ENCODE measurements at places on chromosomes 6 and 20.

DNA sequence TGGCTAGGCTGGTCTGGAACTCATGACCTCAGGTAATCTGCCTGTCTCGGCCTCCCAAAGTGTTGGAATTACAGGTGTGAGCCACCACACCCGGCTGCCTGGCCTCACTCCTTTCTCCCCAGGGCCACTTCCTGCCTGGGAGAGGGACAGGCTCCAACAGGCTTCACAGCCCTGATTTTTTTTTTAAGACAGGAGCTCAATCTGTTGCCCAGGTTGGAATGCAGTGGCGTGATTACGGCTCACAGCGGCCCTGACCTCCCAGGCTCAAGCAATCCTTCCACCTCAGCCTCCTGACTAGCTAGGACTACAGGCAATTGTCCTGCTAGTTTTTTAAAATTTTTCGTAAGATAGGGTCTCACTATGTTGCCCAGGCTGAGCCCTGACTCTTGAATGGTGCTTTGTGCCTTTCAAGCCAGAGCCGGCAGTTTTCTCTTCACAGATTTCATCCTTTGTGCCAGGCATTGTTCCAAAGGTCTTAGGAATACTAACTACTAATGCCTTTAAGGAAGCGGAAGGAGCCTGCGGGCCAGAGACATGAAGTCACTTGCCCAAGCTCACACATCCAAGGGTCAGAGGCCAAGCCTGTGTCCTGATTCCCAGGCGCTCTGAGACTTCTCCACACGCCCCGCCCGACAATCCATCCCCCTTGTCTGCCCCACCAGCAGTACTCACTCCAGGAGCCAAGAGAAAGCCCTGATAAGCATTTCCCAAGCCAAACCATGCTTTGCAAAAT lies 19.2 kb downstream of the CAPN11 start:
- no peak for DNase-seq

DNA sequence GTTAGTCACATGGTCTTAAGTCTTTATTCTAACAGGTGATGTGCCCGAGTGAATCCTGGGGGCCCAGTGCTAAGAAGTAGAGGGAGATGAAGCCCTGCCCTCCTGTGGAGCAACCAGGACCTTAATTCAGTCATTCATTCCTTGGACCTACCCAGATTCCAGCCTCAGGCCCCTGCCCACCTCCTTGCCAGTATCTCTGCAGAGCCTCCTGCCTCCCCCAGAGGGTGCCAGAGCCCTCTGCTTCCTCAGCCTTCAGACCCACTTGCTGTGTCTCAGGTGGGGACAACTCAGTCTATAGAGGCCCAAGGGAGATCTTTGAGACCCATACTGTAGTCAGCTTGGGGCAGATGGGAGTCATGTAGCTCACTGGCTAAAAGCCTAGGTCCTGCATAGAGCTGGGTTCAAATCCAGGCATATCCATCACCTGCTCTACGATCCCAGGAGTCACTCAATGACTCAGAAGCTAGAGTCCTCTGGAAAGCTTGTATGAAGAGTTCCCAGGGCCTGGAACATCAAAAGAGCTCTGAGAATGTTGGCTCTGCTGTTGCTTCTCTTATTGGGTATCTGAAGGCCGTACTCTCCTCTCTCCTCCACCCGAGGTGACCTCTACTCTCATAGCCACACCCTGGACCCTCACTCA lies 3.9 kb upstream of the SIGLEC1 start:
- DNase-seq, result no peak

- DNase-seq, result no peak
These were observed 51.9 kb downstream of the TMEM242 start for GRCh38 chr6:157271441-157271840.

DNA sequence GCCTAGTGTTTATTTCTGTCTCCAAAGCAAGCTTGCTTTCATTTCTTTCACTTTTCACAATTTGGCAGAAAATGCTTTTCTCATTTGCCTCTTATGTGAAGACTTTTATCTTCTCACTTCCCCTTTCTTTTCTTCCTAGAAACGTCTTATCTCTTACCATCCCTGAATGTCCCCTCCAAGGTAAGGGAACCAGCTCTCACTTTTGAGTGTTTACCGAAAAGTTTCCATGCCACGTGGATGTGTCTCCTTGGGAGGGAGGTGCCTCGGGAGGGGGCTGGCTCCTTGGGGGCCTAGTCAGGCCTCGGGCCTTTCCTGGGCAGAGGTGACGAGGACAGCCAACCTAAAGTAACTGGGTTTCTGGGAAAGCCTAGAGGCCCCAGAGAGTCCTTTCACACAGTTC lies 127.4 kb downstream of the CD24 start:
- no peak for DNase-seq

GRCh38 chr6:28606424-28607391 lies 81.0 kb downstream of the GPX5 start:
- peak; percentile 71 for DNase-seq

DNA sequence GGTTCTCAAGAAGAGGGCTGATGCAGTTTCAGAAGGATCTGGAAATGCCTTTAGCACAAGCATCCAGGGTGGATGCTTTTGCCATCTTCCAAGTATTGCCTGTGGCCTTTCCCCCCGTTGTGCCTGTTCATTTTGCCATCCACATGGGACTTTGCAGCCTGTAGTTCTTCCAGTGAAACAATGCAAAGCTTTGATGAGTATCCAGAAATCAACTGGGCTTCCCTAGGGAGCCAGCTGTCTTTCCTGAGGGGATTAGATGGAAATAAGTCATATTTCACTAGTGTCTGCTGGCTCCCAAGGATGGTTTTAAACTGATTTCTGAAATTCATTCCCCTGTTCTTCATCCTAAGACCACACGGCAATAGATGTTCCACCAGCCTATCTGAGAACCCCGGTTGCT lies 63.3 kb downstream of the CAP2 start:
- no peak for DNase-seq

- no peak for DNase-seq
These were observed 24.9 kb downstream of the LYRM4 start for GRCh38 chr6:5235830-5236229.

DNA sequence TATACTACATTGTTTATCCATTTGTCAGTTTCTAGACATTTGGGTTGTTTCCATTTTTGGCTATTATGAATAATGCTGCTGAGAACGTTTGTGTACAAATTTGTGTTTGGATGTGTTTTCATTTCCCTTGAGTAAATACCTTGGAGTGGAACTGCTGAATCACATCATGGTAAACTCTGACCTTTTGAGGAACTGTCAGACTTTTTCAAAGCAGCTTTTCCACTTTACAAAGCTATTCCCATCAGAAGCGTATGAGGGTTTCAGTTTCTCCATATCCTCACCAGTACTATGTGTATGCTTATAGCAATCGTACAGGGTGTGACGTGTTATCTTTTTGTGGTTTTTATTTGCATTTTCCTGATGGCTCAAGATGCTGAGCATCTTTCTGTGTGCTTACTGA lies 103.7 kb downstream of the MYO6 start:
- DNase-seq, result no peak

DNA sequence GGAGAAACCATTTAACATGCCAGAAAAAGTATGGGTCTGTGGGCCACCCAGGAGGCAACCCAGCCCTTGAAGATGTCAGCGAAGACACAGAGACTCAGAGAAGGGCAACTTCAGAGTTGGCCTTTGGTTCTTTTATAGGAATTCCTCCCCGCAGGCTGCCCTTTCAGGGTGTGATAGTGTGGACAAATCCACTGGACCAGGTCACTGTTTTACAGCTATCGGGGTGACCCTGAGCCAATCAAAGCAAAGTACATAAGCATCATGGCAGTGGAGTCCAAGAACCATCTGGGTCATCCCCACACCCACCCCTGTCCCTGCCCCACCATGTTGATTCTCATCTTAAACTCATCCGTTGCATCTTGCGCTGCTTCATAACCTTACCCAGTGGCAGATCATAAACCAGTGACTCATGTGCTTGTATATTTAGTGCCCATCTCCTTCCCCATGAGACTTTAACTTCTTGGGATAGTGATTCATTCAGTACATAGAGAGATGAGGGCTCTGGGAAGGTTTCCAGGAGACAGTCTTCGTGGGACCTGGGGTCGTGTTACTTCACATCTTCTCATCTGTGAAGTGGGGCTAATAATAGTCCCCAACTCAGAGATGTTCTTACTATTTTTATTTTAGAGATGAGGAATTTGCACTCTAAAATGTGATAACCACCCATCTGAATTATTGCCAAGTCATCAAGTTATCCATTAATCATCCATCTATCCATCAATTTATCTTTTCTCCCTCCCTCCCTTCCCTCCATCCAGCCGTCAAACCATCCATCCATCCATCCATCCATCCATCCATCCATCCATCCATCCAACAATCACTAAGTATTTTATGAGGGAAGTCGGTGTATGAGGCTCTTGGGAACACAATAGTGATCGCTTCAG lies 51.0 kb downstream of the EDN3 start:
- DNase-seq, result no peak

DNA sequence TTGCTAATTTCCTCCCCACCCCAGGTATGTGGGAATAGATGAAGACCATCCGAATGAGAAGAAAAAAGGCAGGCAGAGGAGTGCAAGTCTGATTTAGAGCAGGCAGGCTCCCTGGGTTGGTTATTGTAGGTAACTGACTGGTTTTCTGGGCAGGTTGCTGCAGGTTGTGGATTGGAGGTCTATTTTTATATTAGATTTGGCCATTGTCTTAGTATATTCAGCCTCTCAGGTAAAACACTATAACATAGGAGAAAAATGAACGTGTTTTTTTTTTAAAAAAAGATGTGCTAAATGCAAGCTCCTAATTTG lies 492 bp upstream of the TBC1D7 start:
- no peak for DNase-seq

- no peak for DNase-seq
These were observed 5.9 kb downstream of the NHSL1 start for GRCh38 chr6:138493413-138493812.

DNA sequence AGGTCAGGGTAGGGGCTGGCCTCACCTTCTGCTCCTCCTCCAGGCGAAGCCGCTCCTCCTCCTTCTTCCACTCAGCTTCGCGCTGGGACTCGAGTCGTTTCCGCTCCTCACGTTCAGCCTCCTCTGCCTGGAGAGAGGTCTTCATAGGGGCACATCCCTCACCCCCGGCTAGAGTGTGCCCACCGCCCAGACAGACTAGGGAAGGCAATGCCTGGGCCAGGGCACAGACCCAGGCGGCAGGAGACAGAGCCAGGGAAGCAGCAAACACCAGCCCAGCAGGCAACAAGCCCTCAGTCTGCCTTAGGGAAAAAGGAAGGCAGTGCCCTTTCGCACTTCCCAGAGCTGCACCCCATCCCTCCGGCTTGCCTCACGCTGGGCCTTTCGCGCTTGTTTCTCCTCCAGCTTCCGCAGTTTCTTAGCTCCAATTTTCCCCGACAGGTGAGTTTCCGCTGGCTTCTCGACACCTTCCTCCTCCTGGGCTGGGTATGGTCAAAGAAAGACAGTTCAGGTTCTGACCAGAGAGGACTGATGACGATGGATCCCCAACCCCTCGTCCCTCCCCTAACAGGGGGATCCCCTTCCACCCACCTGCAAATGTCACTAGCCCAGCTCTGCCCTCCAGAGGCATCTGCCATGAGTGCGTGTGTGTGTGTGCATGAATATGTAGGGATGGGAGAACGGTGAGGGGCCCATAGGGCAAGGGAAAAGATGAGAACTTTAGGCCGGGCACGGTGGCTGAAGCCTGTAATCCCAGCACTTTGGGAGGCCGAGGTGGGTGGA lies 4.3 kb downstream of the DDRGK1 start:
- DNase-seq, result no peak

DNA sequence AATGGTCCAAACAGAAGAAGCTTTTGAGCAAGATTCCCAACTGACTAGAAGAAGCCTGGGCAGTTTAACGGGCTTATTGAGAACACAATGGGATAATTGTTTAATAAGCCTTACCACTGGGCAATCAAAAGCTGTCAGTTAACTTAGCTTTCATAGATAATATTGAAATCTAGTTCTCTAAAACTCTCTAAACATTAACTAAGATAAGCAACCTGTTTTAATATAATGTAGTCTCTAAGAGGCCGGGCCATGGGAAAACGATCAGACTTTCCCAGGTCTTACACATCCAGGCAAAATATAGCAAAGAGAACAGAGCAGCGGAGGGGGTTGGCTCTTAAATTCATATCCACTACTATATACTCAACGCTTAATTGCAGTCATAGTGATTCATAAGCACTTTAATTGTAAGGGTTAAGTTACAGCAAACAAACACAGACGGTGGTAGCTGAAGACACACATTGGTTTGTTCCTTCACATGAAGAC lies 128.0 kb upstream of the FAM83B start:
- no peak for DNase-seq

DNA sequence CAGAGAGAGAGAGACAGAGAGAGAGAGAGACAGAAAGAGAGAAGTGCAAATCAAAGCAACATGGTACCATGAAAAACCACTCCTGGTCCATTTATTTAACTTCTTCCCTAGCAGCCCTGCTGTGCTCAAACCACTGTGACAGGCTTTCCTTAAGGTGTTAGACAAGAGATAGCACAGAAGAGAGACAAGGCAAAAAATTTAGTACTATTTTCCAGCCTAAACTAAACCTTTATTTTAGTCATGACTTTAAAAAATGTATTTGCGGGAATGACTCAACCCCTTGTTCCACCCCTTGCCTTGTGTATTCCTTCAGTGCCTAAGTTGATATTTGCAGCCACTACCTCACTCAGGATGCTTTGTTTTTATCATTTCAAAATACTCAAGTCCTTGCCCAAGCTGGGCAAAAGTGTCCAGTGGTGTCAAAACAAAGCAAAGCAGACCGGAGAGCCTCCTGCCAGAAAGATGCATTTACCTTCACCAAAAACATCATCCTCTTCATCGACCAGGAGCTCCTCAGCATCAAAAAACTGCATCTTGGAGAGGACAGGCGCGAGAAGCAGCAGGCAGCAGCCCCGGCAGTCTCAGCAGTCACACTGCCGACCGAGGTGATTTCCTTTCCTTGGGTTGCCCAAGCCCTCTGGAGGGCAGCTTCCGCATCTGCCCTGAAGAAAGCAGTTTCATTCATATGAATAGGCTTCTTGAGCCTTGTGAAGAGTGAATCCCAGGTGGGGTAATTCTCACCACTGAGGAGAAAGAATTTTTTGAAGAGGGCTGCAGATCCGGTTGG lies at the start of gene RIPOR2:
TSS of gene RIPOR2 (minus strand) at position 595 of the 787 bp plus-strand sequence. CDS start at position 533, 62 bp downstream.
- DNase-seq, result no peak

- no peak for DNase-seq
These were observed 100.1 kb downstream of the MYB start for GRCh38 chr6:135281227-135281626.

- no peak for DNase-seq
These were observed 45.5 kb upstream of the RNF8 start for GRCh38 chr6:37308069-37308815.

- DNase-seq, result no peak
These were observed 12.8 kb downstream of the KIAA0408 start for GRCh38 chr6:127446356-127446755.

DNA sequence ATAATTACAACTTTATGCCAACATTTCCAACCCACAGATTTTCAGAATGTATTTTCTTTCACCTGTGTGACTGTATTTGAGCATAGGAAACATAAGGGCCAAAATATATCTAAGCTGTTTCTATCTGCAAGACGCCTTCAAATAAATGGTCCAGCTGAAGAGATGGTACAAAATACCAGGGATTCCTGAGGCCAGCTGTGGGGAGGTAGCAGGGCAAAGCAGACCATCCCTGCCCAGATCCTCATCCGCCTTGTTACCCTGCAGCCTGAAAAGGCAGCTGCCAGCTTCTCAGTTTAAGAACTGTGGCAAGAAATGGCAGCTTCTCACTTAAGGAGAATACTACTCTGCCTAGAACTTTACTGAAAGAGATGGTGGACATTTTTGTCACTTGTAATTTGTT lies 143.3 kb downstream of the KHDC1L start:
- DNase-seq, result no peak
